ENCODE measurements at places on chromosomes 7 and 10.

- DNase-seq = no peak
Observed at GRCh38 chr10:98404571-98405359, 10.2 kb downstream of the PYROXD2 start.

- no peak for DNase-seq
Observed at GRCh38 chr10:89923661-89924060, 222.3 kb downstream of the KIF20B start.

DNA sequence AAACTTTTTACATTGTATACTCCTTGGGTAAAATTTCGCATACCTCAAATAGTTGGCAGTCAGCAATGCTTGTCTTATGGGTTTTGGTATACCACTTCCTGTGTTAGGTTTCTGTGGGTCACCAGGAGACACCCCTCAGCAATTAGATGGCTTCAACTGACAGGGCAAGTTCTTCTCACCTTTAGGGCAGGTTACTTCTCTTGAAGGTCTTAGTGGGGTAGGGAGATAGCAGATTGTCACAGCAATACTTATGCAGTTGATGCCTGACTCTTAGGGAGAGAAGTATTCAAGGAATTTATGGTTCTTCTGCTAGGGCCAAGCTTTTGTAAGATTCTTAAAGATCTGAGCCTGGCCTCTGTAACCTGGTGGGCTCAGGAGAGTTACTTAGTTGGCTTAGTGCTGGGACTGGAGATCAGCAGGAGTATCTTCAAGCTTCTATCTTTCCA, 42.9 kb downstream of the MKLN1 start:
- no peak for DNase-seq

DNA sequence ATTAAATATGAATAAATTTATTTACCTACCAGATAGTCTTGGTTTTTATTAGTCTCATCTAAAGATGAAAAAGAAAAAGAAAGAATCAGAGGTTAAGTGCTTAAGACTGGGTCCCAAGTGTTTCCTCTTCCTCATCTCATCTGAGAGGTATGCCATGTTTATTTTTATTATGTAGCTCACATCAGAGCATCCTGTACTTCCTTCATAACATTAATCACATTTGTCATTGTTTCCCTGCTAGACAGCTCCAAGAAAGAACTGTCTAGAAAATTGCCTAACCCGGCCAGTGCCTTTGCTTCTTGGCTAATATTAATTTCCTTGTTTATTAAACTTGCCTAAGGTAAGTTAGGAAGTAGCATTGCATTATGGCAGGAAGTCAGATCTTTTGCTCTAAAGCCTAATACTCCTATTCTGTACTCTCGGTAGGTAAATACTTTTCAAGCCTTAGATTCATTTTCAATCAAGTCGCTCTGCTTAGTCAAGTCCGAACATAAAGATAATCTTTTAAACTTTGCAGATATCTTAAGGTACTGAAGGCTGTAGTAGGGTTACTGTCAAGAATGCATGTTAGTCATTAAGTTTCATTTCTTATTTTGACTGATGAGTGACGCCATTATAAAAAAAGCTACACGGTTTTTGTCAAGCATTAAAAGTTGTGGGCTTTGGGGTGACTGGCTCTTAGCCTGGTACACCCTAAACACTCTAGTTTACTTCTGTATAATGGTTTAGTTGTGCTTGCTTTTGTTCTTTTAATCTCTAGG, 47.4 kb downstream of the ZMYND11 start:
- no peak for DNase-seq

GRCh38 chr7:55134359-55134725, 115.5 kb downstream of the EGFR start:
- DNase-seq = no peak

DNA sequence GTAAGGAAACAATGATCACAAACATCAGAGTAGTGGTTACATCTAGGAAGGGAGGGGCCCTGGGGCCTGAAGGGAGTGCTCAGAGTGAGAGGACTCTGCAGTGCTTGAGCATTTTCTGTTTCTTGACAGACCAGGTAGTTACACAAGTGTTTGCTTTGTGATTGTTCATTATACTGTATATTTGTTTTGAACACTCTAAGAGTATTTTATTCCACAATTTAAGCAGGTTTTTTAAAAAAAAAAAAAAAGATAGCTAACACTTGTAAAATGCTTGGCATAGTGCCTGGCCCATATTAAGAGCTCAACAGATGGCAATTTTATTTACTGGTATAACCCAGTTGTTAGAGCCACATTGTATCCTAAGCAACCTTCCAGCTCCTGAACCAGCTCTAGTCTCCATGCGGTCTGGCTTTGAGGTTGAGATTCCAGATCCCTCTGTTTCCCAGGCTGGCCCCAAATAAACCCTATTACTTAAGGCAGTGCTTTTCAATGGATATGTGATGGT, 20.1 kb upstream of the ATXN7L1 start:
- DNase-seq = no peak

GRCh38 chr7:107693396-107693795, 32.8 kb downstream of the SLC26A4 start:
- DNase-seq = no peak

DNA sequence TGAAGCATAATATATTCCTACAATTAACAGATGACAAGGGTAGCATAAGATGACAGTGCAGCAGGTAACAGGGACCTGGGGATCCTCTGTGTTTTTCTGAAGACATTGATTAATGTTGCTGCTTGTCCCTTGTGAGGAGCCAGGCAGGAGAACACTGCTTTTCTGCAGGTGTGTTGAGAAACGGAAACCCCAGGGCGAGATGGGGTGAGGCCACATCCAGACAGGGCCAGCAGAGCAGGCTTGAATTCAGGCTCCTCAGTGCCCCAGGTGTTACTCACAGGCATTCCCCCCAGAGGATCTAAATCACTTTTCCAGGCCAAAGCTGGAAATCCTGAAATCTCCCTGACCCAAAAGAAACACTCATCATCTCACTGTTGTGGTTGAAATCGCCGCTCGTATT, 105.3 kb downstream of the CCDC3 start:
- no peak for DNase-seq

DNA sequence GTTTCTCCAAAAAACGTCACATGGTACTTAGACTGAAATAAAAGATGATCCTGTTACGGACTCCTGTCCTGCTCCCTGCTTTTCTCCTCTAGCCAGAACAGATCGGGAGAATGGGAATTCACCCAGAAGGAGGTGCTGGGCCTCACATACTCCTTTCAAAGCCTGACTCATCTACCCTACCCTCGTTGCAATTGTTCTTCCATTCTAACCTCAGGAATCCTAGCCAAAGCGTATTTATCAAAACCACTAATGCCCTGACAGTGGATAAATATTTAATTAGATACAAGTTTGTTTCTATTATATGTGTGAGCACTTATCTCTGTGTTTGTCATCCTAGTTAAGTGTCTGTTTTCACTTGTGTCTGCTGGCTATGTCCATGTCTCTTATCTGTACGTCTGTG, 21.7 kb downstream of the ZCWPW1 start:
- no peak for DNase-seq

- DNase-seq = no peak
Observed at GRCh38 chr7:150998341-150998740, 7.5 kb downstream of the NOS3 start.

DNA sequence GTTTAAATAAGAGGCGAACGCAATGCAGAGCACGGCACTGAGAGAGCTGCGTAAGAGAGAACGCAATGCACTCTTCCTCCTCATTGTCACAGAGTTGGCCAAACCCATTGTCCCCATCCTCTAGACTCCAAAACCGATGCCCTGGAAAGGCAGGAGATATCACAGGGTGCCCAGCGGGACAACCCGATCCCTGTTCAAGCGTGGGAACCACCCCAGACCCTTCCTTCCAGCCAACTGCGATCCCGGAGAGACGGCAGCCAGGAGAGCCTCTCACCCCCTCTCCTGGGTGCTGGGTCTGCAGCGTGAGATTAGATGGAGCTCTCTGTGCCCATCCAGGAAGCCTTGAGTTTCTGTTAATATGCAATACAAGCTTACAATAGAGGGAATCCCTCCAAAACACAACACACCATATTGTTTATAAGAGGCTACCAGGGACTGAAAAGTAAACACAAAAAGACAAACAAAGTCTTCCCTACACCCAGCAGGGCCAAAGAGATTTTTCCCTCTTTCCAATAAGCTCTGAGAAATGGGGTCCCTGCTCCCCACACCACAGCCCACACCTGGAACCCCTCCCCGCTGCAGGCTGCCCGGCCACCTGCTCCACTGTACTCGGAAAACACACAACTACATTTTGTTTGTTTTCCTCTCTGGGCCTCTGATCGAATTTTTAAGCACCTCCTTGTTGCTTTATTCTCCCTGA, 187.6 kb downstream of the ADARB2 start:
- DNase-seq = no peak

- no peak for DNase-seq
Observed at GRCh38 chr7:155809332-155809946, 2.8 kb downstream of the SHH start.

DNA sequence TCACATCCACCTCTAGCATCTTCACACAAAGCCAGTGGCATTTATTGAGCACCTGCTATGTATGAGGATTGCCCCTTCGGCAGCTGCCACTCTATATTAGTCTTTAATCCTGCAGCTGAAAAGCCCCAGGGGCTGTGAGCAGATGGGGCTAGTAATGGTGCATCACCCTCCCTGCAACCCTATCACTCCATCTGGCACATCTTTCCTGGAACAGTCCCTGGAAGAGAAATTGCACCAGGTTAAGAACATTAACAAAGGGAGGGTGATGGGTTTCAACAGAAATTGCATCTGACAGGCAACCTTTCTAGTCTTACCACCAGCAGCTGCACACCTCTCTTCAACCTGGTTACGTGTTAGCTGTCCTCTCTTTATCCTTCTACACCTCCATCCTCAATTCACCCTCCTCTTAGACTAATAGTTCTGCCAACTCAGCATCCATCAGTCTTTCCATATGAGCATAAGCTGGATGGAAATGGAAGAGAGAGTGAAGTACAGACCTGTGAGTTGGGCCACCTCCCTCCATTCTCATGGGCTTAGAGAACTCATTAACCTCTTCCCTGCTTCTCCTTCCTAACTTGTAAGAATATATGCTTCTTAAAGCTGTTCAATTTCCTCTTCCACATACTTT, 168.6 kb upstream of the NEBL start:
- no peak for DNase-seq

DNA sequence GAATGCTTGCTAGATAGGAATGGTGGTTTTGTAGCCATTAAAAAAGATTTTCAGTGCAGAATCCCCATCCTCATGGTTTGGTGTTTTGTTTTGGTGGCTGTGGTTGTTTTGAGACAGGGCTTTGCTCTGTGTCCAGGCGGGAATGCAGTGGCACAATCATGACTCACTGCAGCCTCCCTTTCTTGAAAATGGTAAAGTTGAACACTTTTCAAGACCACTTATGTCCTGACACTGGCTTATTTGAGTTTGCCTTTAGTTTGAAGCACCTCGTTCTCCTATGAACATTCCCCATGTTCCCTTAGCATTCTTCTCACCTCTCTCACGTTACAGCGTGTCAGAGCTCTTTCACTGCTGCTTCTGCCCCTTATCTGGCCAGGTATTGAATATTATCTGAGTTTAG, 140.1 kb downstream of the LRRC4 start:
- no peak for DNase-seq

DNA sequence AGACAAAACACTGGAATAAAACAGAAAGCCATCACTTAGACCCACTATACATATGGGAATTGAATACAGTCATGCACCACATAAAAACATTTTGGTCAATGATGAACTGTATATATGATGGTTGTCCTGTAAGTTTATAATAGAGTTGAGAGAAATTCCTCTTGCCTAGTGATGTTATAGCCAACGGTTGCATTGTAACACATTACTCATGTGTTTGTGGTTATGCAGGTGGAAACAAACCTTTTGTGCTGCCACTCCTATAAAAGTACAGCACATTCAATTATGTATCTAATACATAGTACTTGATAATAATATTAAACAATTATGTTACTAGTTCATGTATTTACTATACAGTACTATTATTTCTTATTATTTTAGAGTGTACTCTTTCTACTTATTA, 381.2 kb upstream of the MBL2 start:
- no peak for DNase-seq

GRCh38 chr7:36304099-36304425, 85.6 kb upstream of the ANLN start:
- DNase-seq = no peak
